Stimulated activated CD4-positive, alpha-beta T cell treated with anti-CD3 and anti-CD28 coated beads, Interleukin-4, amount 100 ng/mL, for 1 hour (primary cell): ENCODE measurements at places on chromosomes 5 and 9.

DNA sequence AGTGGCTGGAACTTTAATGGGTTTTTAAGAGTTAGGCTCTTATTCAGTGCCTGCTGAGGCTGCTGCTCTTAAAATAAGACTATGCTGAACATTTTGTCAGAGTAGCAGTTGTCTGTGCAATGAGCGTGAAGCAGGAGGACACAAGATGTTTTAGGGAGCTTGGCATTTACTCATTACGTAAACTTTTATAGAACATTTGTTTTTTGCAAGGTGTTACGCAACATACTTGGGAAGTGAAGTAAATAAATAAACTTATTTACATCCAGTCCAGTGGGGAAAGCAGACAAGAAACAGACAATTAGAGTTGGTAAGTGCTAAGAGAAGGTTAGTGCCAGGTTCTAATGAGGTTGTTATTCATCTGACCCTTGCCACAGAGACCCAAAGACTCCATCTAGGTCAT lies 226.0 kb downstream of the HINT1 start:
- no peak for DNase-seq

DNA sequence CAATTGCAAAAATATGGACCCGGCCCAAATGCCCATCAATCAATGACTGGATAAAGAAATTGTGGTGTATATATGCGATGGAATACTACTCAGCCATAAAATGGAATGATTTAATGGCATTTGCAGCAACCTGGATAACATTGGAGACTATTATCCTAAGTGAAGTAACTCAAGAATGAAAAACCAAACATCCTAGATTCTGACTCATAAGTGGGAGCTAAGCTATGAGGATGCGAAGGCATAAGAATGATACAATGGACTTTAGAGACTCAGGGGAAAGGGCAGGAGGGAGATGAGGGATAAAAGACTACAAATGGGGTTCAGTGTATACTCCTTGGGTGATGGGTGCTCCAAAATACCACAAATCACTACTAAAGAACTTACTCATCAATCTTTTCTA lies 247.6 kb upstream of the FBXL7 start:
- DNase-seq = no peak

- DNase-seq = no peak
Measured at GRCh38 chr9:129079829-129080228, 1.1 kb upstream of the DOLPP1 start.

DNA sequence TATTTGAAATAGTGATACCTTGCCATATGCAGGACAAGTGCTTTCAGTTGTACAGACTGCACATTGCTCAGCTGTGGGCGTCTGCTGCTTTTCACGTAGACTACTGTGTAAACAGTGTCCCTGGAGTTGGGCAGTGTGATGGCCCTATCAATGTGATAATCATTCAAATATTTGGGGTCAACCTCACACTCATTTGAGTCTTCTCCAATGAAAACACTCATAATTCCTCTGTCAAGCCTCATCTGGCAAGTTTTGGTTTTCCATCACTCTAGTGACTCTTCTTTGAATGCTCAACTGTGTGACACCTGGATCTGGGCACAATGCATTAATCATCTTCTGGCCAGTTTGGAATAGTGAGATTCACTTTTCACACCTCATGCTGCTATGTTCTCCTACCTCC lies 64.4 kb downstream of the UGCG start:
- no peak for DNase-seq
